ENCODE measurements at places on chromosomes 4 and X. TPM values are rescaled to one million over a fixed set of nuclear protein-coding genes. Genes with fewer than 3 reads are reported as not detected.

DNA sequence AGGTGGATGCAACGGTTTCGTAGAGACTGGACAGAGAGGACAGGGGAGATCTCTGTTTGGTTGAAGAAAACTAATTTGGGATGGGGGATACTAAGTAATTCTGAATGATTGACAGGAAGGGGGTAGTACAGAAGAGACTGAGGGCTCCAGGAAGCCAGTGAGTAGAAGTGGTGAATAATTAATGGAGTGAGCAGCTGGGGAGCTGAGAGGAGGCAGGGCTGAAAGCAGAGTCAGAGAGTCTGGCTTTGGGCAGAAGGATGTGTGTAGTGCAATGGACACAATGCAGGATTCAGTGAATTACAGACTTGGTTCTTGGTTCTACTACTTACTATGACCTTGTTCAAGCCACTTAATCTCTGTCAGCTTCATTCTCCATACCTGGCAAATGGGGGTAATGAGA, 161.7 kb downstream of the RBMX2 start:
- H3K4me3 ChIP-seq = no peak overlapping the region
- no peak overlapping the region for H3K27ac ChIP-seq

DNA sequence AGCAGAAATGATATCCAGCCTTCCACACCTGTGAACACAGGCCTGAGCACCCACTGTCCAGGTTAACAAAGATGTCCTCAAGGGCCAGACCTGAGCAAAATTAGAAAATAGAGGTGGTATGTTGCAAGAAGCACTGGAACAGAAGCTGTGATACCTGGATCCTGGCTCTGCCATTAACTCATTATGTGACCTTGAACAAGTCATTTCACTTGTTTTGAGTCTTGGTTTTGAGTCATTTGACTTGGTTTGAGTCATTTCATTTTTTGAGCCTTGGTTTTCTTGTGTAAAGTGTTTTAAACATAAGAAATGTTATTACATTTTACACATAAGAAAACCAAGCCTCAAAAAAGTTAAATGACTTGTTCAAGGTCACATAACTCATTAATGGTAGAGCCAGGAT, 2.9 kb upstream of the NWD2 start:
- no peaks in the 10 kb centered on the region for H3K36me3 ChIP-seq
- no peak overlapping the region for H3K27ac ChIP-seq

- H3K4me3 ChIP-seq = no peak overlapping the region
- no peaks in the 10 kb centered on the region for H3K36me3 ChIP-seq
- DNase-seq = no peak
- no peaks in the 10 kb centered on the region for H3K27me3 ChIP-seq
These were observed 132.7 kb downstream of the PJA1 start for GRCh38 chrX:69032601-69033000.

The TMPRSS11F gene
- total RNA-seq = not detected

The GPAT3 gene
- 5.0 TPM for total RNA-seq

Measured in T-helper 17 cell (primary cell).